ENCODE measurements at places on chromosomes 13 and 19. TPM values are rescaled to one million over a fixed set of nuclear protein-coding genes. Genes with fewer than 3 reads are reported as not detected.

GRCh38 chr13:52961256-52961910, 67.2 kb upstream of the OLFM4 start:
- no peak for DNase-seq

DNA sequence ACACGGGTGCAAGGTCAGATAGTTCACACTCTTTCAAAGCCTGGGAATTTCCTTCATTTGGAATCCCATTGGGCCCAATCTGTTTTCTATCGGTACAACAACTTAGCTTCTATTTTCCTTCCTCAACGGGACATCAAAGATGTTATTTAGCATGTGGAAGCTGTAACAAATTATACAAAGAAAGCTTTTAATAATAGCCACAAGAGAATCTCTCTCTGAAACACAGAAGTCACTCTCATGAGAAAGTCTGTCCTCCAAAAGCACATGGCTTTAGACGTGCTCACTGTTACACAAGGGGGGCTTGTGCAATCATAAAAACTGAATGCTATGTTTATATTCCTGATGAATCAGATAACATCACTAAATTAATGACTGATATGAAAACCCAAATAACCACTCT, 28.9 kb upstream of the CYSLTR2 start:
- peak; percentile 96 for DNase-seq

The ERICH6B gene
- total RNA-seq: not detected

GRCh38 chr19:27774337-27774736, 1438.6 kb downstream of the UQCRFS1 start:
- peak; percentile 16 for DNase-seq

GRCh38 chr13:50334944-50335343, 319.7 kb downstream of the KCNRG start:
- no peak for DNase-seq

DNA sequence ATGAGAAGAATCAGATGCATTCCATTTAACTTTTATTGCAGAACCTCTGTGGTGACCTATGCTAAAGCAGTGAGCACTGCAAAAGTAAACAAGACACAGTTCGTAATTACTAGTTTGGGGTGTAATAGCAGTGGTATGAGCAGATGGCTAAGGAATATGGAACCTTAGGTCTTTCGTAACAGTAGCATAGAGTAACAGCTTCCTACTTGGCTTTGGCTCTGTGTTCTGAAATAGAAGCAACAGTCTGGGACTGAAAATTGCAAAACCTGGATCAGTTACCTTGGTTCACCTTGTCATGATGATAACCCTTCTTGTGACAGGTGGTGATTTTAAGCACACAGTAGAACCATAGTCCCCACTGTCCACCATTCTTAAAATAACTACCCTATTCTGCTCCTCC, 303.4 kb downstream of the GPC6 start:
- no peak for DNase-seq

DNA sequence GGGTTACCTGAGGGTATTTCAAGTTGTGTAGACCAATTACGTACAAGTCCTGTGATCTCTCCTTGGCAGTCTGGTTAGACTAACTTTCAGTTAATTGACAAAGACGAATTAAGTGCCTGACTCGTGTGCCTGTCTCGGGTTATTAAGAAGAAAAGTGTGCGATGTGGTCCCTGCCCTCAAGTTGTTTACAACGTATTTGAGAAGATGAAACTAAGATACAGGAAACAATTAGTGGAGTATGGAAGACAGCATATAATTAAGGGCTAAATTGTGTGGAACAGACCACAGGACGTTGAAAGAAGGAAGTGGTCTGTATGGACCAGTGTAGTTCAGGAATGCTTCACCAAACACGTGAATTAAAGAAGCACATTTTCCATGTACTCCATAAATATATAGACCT, 49.2 kb downstream of the KLF5 start:
- DNase-seq: no peak

DNA sequence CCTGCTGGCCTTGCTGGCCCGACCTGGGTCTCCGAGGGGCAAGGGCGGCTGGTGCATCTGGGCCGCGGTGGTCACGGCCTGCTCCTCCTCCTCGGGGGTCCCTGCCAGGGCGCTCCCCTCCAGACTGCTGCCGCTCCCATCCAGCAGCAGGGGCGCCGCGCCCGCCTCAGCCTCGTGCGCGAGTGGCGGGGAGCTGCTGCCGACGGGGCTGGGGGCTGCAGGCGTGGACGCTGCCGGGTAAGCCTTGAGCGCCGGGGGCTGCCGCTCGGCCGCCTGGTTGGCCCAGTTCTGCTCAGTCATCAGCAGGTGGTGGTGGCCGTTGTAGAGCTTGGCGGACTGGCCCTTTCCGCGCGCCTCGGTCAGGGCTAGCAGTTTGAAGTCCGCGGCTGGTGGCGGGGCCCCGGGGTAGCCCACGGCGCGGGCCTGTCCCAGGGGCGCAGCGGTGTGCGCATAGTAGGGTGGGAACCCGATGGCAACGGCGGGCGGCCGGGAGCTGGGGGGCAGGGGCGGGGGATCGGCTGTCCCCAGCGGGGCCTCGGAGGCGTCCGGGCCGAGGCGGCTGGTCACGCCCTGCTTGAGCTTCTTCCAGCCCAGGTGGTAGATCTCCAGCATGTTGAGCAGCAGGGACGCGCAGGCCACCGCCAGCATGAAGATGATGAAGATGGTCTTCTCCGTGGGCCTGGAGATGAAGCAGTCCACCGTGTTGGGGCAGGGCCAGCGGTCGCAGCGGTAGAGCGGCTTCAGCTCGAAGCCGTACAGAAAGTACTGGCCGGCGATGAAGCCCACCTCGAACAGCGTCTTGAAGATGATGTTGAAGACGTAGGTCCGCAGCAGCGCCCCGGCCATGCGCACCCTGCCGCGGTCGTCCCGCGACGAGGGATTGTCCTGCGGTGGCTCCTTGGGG, 18.6 kb downstream of the GJA3 start:
- DNase-seq: no peak

DNA sequence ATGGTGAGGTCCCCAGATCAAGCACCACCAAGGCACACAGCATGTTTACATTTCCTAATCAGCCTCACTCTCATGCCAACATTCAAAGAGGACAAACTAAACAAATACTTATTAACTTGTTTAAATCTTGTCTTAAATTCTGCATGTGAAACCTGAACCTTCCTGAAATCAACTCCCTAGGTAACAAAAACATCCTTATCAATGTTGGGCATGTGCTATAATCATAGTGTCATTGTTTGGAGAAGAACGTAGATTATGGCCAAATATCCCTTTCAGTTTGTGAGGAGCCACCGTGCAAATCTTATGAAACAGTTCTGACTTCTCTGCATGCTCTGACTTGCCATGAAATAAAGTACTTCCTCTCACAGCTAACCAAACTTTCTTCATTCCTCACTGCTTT, 123.8 kb downstream of the NDFIP2 start:
- no peak for DNase-seq

The IGFL1 gene
- not detected for total RNA-seq

- no peak for DNase-seq
Observed at GRCh38 chr19:53389978-53390377, 5.0 kb upstream of the ZNF765 start.

The LMTK3 gene
- not detected for total RNA-seq

The FAM83E gene
- 0.34 TPM for total RNA-seq

The C5AR1 gene
- total RNA-seq: not detected

DNA sequence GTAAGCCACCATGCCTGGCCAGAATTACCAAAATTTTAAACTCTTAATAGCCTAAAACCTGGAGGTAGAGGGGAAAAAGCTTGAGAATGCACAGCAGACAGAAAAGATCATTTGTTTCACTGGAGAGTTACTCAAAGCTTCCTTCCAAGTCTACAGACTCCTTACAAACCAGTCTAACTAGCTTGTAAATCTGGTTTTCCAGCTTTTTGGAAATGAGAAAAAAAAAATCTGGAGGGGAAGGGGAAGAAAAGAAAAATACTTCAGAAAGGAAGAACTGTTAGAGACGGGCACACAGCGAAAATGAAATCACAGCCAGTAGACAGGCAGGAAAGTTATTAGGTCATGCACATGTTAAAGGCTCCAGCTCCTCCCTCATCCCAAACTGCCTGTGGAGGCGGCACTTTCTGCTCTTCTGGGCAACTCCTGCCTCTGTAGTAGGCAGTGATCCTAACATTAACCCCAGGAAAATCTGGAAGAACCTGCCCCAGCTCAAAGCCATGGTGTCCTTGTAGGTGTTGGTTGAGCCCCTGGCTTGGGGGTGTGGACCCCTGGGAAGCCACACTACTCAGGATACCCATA, 17.3 kb downstream of the PARP4 start:
- no peak for DNase-seq

- DNase-seq: no peak
Observed at GRCh38 chr13:65914716-65915115, 1315.4 kb downstream of the PCDH9 start.

The CBLC gene
- total RNA-seq: not detected

DNA sequence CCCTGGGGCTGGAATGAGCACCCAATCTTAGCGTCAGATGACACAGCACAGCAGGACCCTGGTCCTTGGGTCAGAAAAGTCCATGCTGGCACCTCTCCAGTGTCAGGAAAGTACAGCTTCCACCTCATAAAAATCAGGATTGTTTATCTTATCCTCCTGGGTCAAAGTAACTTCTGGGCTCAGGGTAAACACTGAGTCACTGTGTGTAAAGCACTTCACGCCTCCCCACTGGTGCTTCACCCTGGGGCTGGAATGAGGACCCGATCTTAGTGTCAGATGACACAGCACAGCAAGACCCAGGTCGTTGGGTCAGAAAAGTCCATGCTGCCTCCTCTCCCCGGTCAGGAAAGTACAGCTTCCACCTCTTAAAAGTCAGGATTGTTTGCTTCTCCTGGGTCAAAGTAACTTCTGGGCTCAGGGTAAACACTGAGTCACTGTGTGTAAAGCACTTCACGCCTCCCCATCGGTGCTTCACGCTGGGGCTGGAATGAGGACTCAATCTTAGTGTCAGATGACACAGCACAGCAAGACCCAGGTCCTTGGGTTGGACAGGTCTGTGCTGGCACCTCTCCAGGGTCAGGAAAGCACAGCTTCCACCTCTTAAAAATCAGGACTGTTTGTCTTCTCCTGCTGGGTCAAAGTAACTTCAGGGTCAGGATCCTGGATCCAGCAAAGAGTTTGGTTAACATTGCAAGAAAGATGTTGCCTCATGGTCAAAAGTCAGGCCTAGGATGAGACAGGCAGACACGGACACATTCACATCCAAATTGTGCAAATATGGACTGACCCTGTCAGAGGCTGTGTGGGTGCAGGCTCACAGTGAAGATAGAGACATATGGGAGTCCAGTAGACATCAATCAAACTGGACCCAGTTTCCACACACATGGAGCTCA, 39.2 kb upstream of the CYP2A7 start:
- no peak for DNase-seq

GRCh38 chr19:10631874-10632273, 6.5 kb downstream of the SLC44A2 start:
- DNase-seq: no peak

GRCh38 chr13:67914535-67914934, 684.4 kb upstream of the PCDH9 start:
- DNase-seq: no peak

DNA sequence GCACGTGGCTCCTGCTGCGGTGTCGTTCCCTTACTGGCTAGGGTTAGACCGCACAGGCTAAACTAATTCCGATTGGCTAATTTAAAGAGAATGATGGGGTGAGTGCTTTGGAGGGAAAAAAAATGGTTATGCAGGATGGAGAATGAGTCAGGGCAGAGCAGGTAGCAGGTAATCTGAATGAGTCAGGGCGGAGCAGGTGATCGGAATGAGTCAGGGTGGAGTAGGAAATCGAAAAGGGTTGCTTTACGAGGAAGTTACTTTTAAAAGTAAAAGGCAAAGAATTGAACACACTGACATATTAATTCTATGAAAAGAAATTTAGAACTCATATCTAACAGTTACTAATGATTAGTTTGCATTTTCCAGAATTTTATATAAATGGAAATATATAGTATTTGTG, 335.5 kb downstream of the FOXO1 start:
- no peak for DNase-seq

DNA sequence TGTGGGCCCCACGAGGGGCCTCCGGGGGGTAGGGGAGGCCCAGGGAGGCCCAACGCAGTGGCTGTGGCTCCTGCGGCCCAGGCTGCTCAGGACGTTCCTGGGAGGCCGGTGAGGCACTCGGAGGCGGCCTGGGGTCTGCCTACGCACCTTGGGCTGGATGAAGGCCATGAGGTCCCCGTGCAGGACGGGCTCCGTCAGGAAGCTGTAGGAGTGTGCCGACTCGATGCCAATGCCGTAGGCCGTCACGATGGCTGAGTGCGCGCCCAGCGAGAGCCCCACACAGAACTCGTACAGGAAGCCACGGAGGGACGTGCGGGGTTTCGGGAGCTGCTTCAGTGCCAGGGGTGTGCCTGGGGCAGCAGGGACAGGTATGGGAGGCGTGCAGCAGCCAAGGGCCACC, 5.9 kb downstream of the SBK2 start:
- no peak for DNase-seq

The ZNF728 gene
- 0.53 TPM for total RNA-seq

- DNase-seq: no peak
Observed at GRCh38 chr13:78020861-78021260, 102.2 kb upstream of the EDNRB start.

The CYP4F11 gene
- 0.79 TPM for total RNA-seq

The LRRC63 gene
- total RNA-seq: 0.82 TPM

The HSPH1 gene
- total RNA-seq: 206 TPM

DNA sequence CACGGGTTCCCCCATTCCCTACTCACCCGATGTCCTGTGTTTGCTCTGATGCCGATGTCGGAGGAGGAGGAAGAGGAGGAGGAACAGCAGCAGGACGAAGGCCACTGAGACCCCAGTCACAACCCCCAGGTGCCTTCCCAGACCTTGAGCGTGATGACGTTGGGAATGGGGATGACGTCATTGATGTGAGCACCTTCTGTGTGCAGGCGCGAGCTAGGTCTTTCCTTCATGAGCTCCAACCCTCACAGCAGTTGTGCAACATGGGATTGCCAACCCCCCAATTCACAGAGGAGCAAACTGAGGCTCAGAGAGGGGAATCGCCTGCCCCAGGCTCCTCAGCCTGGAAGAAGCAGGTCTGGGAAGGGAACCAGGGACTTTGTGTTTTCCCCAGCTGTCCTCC, 4.2 kb downstream of the LILRB5 start:
- DNase-seq: no peak

DNA sequence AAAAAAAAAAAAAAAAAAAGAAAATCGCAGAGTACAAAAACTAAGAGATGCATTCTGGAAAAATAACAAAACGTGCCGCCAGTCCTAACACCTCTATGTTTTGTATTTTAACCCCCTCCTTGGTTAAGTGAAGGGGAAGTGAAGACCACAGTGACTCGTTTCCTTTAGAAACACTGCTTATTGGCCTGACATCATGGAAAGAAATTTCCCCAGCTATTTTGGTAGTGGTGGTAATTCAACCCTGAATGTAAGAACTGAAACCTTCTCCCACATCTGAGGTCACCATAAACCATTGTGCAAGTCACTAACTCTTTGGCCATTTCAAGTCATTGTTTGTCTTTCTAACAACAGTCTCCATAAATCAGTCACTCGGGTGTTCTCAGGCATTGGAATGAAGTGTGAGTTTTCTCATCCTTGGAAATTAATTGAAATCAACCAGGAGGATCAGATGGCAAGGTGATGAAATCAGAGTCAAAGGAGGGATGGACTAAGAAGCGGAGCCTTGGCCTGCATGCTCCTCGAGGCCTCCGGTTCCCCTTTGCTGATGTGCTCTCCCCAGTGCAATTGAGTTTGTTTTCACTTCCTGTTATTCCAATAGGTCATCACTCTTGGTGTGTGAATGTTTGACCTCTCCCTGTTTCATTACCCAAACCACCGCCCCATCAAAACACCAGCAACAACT, 443.9 kb downstream of the FGF9 start:
- no peak for DNase-seq

GRCh38 chr19:41915021-41915775, 13.1 kb downstream of the ERFL start:
- DNase-seq: no peak

GRCh38 chr13:111129465-111130115, 14.5 kb downstream of the ARHGEF7 start:
- DNase-seq: no peak

The ZNF443 gene
- total RNA-seq: 2.0 TPM
